WTC11 (cell line): ENCODE measurements at places on chromosomes 7 and 10.

- no peak for DNase-seq
Measured at GRCh38 chr10:77501152-77501845, 136.3 kb downstream of the KCNMA1 start.

GRCh38 chr7:9204571-9204970 lies 771.2 kb downstream of the NXPH1 start:
- no peak for DNase-seq

DNA sequence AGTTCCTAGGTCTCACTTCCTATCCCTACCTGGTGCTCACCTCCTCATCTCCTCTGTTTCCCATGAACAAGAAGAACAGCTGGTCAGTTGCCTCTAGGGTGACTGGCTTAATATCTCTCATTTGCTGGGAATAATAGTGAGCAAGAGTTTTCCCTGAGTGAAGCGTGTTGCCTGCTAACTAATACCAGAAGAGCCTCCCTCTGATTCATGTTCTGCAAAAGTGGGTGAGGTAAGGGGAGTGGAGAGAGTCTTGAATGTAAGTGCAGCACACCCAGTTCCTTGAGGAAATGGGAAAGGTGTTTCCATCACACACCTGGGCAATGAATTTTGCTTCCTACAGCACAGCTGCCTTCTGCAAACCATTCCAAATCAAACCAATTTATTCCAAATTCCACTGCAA lies 29.6 kb downstream of the FZD1 start:
- no peak for DNase-seq

DNA sequence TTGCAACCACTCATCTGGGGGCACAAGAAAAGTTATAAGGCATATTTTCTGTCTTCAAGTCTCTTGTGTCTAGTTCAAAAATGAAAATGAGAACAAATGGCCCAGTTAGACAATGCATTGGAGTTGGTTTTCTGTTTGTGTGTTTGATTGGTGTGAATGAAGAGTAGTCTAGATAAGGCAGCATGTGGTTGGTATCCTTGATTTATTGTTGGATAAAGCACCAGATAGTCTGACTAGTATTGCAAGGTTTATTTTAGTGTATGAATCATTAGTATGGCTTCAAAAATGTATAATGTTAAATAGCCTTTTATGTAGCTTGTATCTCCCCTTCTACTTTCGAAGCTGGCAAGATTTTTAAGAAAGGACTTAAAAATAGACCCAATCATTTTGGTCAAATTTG lies 237.3 kb downstream of the CDK14 start:
- no peak for DNase-seq

GRCh38 chr10:78491812-78492211 lies 458.1 kb downstream of the RPS24 start:
- no peak for DNase-seq

GRCh38 chr7:81503771-81504170 lies 266.1 kb downstream of the HGF start:
- no peak for DNase-seq

DNA sequence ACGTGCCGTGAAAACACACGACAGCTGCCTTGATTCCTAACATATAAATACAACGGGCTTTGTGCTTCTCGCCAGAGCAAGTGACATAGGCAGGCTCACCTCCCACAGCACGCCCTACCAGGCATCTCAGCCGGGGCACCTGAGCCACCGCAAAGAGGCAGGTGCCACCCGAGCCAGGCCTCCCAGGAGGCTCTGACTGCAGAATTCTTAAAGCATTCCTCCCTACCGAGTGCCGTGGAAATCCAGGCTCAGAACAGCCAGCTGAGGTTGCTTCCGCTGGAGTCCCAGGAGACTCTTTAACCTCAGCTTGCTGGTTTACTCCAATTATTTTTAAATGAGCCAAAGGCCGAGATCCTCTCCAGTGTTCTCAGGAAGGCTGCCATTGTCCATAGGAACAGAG lies 206.5 kb downstream of the USP6NL start:
- DNase-seq = no peak

DNA sequence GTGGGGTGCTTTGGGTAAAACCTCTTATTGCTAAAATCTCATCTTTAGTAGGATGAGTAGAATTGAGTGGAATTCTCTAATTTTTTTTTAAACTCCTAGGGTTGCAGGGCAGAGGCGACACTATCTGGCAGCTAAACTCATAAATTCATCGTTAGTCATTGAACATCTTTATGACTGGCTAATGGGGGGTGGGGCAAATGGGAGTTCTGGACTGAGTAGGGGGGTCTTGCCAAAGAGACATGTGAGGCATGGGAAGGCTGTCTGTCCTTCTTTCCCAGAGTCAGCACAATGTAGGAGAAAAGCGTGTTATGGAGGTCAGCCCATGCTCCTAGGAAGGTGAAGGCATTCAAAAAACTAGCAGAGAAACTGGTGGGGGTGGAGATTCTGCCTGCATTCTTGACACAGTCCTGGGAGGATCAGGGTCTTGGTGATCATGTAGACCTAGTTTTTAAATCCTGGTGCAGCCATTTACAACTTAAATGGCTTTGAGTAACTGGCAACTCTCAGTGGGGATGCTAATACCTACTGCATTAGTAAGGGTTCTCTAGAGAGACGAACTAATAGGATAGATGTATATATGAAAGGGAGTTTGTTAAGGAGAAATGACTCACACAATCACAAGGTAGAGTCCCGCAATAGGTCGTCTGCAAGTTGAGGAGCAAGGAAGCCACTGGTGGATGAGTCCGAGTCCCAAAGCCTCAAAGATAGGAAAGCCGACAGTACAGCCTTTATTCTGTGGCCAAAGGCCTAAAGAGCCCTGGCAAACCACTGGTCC lies 47.7 kb downstream of the EMX2 start:
- DNase-seq = no peak

- no peak for DNase-seq
Measured at GRCh38 chr10:94316560-94316959, 46.2 kb downstream of the NOC3L start.

DNA sequence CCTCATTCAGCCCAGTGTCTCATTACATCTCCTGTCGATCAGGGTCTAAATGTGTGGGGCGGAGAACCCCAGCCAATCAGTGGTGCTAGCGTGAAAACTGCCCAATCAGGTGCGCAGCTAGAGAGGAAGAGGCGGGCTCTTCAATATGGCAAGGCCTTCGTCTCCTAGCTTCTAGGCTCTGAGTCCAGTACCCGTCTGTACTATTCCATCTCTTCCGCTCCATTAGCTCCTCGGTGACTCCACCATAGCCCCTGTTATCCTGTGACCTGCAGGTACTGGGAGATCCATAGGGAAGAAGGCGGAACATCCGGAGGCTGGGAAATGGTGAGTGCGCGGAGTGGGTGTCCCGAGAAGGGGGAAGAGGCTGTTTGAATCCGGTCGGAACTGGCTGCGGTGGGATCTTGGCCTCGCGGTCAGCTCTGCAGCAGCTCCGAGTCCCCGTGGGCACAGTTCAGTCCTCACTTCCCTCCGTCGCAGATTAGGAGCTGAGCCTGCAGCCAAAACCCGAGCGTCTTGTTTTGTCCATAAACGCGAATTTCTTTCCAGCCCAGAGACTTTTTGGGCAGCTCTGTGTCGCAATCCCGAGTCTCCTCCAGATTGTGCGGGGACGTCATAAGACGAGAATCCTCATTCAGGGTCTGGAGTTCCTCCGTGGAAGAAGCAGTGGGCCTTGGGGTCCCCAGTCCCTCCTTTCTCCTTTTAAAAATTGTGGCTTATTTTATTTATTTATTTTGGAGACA lies at the start of gene ZNF727:
Gene ZNF727, plus strand, starts transcription at position 134 of the 740 bp plus-strand sequence. Its CDS starts 188 bp downstream, at position 322.
- DNase-seq = no peak

- no peak for DNase-seq
Measured at GRCh38 chr7:28483112-28483511, 70.8 kb downstream of the CREB5 start.

GRCh38 chr7:23531050-23531793 lies 559 bp downstream of the TRA2A start:
- DNase-seq = peak; percentile 53

- no peak for DNase-seq
Measured at GRCh38 chr10:118966850-118967125, 62.7 kb upstream of the NANOS1 start.

- no peak for DNase-seq
Measured at GRCh38 chr7:4748231-4748681, 27.2 kb upstream of the AP5Z1 start.

GRCh38 chr10:90939116-90939515 lies 18.2 kb upstream of the ANKRD1 start:
- no peak for DNase-seq

GRCh38 chr7:63899691-63900393 lies 98.8 kb upstream of the ZNF722 start:
- no peak for DNase-seq

DNA sequence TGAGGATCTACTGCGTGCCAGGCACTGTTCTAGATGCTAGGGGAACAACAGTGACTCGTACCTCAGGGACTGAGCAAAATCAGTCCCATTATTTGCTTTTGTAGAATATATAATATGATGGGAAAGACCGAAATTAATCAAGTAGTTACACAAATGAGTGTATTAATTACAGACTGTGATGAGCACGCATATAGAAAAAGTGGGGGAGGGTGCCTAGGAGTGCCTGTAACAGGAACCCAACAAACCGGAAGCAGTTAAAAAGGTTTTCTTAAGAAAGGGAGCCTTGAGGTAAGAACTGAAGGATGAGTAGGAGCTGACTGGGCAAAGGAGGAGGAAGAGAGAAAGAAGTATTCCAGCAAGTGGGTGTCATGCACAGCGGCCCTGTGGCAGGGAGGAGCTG lies 28.2 kb upstream of the IL6 start:
- no peak for DNase-seq

- DNase-seq = peak; percentile 39
Measured at GRCh38 chr7:98107313-98107721, 655 bp downstream of the LMTK2 start.

DNA sequence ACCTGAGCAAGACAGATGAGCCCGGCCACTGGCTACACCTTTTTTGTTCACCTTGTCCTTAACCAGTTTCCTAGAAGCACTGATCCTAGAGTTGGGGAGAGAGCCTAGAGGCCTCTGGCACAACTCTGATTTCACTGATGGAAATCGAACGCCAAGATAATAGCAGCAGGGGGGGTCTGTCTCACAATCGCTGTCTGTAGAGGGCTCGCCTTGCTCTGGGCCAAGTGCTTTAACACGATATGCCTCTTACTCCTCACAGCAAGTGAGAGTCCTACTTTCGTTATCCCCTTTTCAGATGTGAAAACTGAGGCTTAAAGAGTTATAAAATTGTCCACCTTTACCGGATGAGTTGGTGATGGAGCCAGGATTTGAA lies 472 bp downstream of the RASSF4 start:
- DNase-seq = no peak

- no peak for DNase-seq
Measured at GRCh38 chr10:613271-614138, 76.0 kb downstream of the DIP2C start.

GRCh38 chr7:48540746-48541145 lies 369.5 kb downstream of the ABCA13 start:
- no peak for DNase-seq

GRCh38 chr10:133442191-133442966 lies 11.4 kb upstream of the SCART1 start:
- DNase-seq = no peak

DNA sequence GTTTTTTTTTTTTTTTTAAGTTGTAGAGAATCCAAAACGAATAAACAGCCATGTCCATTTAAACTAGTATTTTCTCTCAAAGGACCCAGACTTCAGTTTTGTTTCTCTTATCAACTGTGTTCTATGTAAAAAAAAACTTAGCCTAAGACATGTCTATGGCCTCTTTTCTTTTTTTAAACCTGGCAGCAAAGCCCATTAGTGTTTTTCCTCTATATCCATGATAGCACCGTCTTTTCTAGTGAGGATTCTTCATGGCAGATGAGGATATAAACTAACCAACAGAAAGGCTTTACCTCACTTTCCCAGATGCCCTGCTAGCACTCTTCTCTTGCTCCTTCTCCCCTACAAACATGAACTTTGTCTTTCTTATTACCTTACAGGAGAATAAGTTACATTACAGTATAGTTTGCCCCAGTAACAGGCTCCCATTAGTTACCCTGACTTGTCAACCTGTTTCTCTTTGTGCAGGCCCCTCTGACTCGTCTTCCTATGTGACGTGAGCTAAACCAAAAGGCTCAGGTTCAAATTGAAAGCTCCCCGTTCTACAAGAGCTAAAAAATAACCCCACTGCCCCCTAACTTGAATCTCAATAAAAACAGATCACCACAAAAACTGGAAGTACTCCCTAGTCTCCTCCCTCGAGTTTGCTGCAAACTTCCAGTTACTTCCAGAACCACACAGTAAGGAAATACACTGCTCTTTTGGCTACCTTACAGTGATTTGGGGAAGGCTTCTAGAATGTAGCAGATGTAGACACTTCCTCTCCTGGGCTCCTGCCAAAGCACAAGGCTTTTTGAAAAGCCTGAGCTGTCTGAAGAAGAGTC lies 20.1 kb downstream of the P4HA1 start:
- DNase-seq = no peak

DNA sequence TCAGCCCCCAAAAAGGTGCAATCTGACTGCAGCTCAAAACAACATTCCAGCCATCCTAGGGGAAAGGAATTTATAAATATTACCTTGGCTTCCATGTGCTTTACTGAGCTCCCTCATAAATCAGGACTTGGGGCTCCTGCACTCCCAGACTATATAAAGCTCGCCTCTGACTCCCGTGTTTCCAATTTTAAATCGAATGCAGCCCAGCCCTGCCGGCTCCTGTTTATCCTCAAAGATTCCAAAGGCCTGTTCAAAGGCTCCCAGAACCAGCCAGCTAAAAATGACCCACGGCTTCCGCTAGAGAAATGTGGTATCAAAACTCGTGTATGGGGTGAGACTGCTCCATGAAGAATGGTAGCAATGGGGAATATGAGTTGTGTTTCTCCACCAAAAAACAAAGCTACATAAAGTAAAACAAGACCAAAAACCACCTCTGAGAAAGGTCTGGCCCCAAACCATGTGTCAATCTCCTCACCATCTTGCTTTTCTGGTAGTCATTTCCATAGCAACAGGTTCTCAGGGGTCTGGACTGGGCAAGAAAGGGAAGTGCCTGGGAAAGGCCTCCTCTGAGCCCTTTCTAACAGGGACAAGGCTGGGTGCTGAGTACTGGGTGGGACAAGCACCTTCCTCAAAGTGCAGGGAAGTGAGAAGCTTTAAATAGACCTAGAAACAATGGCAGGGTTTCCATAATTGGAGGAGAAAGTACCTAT lies 5.1 kb downstream of the CALML3 start:
- DNase-seq = no peak
